Chondrocyte (in vitro differentiated cells): ENCODE measurements at places on chromosomes 5 and 9.

- no peak for DNase-seq
Measured at GRCh38 chr9:86978922-86979474, 31.7 kb upstream of the GAS1 start.

- no peak for DNase-seq
Measured at GRCh38 chr9:18190671-18191374, 283.1 kb upstream of the ADAMTSL1 start.

DNA sequence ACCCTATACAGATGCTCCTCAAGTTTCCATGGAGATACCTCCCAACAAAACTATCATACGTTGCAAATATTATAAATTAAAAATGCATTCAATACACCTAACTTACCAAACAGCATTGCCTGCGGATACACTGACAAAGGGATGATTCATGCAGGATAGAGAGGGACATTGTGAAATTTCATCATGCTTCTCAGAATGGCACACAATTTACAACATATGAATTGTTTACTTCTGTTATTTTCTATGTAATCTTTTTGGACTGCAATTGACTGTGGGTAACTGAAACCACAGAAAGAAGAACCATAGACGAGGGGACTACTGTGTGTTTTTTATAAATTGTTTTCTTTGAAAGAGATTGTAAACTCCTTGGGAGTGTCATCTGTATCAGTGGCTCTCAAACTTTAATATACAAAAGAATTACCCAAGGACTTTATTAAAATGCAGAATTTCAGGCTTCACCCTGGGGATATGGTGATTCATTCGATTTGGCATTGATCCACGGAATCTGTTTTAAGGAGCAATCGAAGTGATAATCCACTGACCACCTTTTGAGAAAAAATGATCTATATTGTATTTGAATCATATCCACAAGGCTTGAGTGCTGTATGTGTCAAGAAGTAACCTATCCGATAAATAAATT, 146.4 kb downstream of the SGCD start:
- DNase-seq, result no peak

GRCh38 chr5:69006030-69006429, 87.8 kb upstream of the SLC30A5 start:
- DNase-seq, result no peak

GRCh38 chr9:26947736-26948135, 694 bp upstream of the PLAA start:
- DNase-seq, result no peak

DNA sequence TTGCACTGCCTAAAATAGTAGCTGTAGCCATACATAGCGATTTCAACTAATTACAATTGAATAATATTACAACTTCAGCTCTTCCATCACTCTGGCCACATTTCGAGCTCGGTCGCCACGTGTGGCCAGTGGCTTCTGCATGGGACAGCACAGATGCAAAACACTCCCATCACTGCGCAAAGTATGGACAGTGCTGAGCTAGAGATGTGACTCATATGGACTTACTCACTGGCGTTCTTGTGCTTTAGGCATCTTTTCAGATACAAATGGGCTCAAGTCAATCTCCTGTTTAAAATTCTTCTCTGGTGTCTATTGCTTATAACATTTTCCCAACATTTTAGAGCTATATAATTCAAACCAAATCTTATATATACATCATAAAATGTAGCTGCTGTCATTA, 222.7 kb downstream of the ELAVL2 start:
- DNase-seq, result no peak

- DNase-seq, result no peak
Measured at GRCh38 chr9:77892171-77892570, 139.4 kb downstream of the GNAQ start.

- DNase-seq, result no peak
Measured at GRCh38 chr5:42641336-42642005, 115.1 kb upstream of the CCDC152 start.

DNA sequence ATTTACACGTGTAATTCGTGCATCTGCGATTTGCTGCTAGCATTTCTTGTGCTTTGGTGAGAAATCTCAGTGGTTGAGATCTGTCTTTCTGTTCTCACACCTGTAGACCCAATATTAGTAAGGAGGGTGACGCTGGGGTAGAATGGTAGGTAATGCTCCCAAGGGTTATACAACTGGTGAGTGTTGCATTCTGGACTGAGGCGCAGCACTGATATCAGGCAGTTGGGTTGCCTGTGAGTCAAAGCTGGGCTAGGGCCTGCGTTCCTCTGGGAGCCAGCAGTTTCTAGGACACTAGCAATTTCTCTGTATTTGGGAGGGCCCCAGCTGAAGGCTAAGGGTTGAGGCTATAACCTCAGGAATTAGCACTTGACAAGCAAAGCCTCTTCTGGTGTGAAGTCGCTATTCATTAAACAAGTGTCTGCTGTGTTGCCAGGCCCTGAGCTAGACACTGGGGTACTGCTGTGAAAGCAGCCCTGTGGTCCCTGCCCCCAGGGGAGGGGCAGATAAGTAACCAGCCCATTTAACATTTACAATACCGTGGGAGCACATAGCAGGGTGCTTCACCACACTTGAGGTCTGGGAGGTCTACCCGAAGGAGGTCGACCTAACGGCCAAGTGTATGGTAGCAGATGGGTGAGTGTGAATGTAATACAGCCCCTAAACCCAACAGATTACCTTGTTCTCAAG, 28.7 kb downstream of the LARP1 start:
- DNase-seq, result no peak

DNA sequence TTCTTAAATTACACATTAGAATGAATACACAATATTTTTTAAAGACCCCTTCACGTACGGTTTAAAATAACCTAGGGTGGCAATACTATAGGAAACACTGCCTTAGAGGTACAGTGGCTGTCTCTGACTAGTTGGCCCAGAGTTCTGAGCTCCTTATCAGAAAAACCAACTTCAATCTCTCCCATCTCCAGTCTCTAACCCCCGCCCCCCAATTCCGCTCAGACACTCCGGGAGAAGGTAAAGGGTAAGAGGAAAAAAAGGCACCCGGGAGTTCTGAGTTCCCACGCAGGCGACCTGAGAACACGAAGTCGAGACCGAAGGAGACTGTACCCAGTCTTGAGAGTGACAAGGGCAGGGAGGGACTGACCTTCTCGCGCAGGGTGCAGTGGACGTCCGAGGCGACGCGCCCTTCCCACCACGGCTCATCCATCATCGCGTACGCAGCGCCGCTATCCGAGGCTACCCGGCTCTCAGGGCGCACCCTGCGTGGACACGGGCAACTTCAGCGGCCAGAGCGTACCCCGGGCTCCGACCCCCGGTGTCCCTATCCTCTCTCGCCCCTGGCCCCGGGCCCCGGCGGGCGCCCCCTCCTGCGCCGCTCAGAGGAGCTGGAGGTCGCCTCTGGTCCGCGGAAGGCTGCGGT, 752 bp downstream of the CCNJL start:
- no peak for DNase-seq

DNA sequence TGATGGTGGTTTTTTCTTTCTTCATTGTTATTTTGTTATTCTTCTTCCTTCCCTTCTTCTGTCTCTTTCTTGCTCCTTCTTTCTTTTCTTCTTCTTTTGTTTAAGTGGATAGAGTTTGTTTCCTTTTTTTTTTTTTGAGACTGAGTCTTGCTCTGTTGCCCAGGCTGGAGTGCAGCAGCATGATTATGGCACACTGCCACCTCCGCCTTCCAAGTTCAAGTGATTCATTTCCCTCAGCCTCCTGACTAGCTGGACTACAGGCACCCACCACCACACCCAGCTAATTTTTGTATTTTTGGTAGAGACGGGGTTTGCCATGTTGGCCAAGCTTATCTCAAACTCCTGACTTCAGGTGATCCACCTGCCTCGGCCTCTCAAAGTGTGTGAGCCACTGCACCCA, 40.3 kb downstream of the JAK2 start:
- DNase-seq, result no peak

- DNase-seq, result no peak
Measured at GRCh38 chr5:77832938-77833337, 56.8 kb upstream of the TBCA start.

DNA sequence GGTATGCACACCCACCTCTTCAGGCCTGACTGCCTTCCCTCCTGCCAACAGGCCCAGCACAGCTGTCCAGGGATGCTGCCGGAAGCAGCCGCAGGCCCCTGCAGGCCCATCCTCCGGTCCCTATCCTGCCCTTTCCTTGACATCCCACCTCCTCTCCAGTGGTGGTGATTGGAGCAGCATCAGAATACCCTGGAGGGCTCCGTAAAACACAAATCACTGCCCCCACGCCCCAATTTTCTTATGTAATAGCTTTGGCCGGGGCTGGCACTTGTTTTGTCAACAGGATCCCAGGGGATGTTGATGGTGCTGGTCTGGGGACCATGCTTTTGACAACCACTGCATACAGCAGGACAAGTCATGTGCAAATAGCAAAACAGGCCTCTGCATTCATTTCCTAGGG, 274.5 kb downstream of the GADD45G start:
- DNase-seq, result peak; percentile 28
